ENCODE measurements at places on chromosomes 11 and 22. TPM values are rescaled to one million over a fixed set of nuclear protein-coding genes. Genes with fewer than 3 reads are reported as not detected.

NXPE4 gene
- total RNA-seq, result not detected

ACR gene
- total RNA-seq, result 0.18 TPM

IGSF9B gene
- 6.8 TPM for total RNA-seq

SCN4B gene
- 2.0 TPM for total RNA-seq

GRK3 gene
- 10.6 TPM for total RNA-seq

INPP5J gene
- 5.0 TPM for total RNA-seq

KCNK4 gene
- not detected for total RNA-seq

MEI1 gene
- total RNA-seq, result 3.0 TPM

ELFN2 gene
- total RNA-seq, result 1.5 TPM

KRTAP5-7 gene
- total RNA-seq, result 0.23 TPM

NFAM1 gene
- total RNA-seq, result 1.9 TPM

NTM gene
- 48.6 TPM for total RNA-seq

RCOR2 gene
- total RNA-seq, result 4.1 TPM

APOL1 gene
- total RNA-seq, result 12.3 TPM

CBLIF gene
- 0.53 TPM for total RNA-seq

FLRT1 gene
- 6.1 TPM for total RNA-seq

BLID gene
- 2.0 TPM for total RNA-seq

INPPL1 gene
- total RNA-seq, result 112 TPM

CSF2RB gene
- 7.9 TPM for total RNA-seq

ANKK1 gene
- total RNA-seq, result 0.47 TPM

MAP6 gene
- total RNA-seq, result 4.7 TPM

OR5B17 gene
- not detected for total RNA-seq

PSMD13 gene
- total RNA-seq, result 96.4 TPM

OSM gene
- total RNA-seq, result 3.0 TPM

MRGPRE gene
- not detected for total RNA-seq

CCDC88B gene
- total RNA-seq, result 10.8 TPM

CFAP68 gene
- total RNA-seq, result 24.3 TPM

SAA2 gene
- total RNA-seq, result not detected

PRCP gene
- total RNA-seq, result 121 TPM

MMP12 gene
- 1.6 TPM for total RNA-seq

TMEM25 gene
- 27.9 TPM for total RNA-seq

VPREB1 gene
- 1.2 TPM for total RNA-seq

TPH1 gene
- total RNA-seq, result 0.47 TPM

OR5A1 gene
- not detected for total RNA-seq

OR2AT4 gene
- total RNA-seq, result not detected

ADM2 gene
- total RNA-seq, result 2.2 TPM

OR52H1 gene
- 2.3 TPM for total RNA-seq

MS4A12 gene
- not detected for total RNA-seq

PARVA gene
- total RNA-seq, result 47.3 TPM

OR10AG1 gene
- total RNA-seq, result not detected

OR5B2 gene
- total RNA-seq, result not detected

CTSW gene
- 1.4 TPM for total RNA-seq

CCDC73 gene
- 0.06 TPM for total RNA-seq

MUC15 gene
- total RNA-seq, result 4.6 TPM

MCM5 gene
- total RNA-seq, result 77.0 TPM

DNAJB13 gene
- total RNA-seq, result 1.3 TPM

PRR33 gene
- total RNA-seq, result 1.3 TPM

SLC35E4 gene
- 4.0 TPM for total RNA-seq

SPDYC gene
- total RNA-seq, result not detected

ZP1 gene
- total RNA-seq, result not detected

OR4X2 gene
- not detected for total RNA-seq

CHADL gene
- 5.1 TPM for total RNA-seq

PAX6 gene
- 0.06 TPM for total RNA-seq

PIH1D2 gene
- 3.9 TPM for total RNA-seq

PGGHG gene
- total RNA-seq, result 38.4 TPM

OLFML1 gene
- total RNA-seq, result 32.1 TPM

TP53AIP1 gene
- 0.58 TPM for total RNA-seq

RFPL2 gene
- total RNA-seq, result 0.18 TPM

SGSM1 gene
- total RNA-seq, result 3.4 TPM
